ENCODE measurements at places on chromosomes 2 and 18.

DNA sequence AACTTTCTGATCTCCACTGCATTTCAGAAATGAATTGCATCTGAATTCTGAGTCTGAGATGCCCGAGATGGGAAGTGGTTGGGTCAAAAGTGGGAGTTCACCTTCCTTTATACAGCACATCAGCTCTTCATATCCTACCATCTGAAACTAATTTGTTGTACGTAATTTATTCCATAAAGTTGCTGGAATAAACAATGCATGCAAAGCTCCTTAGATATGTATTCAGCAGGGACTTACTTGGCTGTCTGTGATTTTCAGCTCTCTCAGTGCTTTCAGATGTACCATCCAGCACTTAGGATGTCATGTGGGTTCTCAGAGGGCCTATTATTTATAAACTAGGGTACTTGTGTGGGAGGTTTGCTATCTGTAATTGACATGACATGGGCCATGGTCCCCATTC is 46.9 kb upstream of the EFEMP1 start:
- no peak for DNase-seq

DNA sequence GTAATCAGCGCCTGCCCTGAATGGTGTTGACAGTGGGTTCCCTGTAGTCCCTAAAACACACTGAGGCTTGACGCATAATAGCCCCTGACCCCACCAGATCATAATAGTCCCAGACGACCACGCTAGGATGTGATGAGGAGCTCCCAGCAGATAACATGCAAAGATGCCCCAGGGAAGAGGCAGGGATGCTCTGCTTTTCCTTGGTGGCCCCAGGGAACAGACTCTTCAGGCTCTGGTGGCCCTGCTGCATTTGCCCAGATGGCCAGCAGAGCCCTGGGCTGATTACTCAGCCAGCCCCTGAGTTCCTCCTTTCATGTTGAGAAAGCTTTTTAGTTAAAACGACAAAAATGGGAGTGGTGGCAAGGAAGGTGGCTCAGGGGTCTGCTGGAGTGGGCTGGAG is 5.9 kb upstream of the NCKAP5 start:
- no peak for DNase-seq

GRCh38 chr2:203071148-203071547 is 56.5 kb downstream of the NBEAL1 start:
- DNase-seq = no peak

DNA sequence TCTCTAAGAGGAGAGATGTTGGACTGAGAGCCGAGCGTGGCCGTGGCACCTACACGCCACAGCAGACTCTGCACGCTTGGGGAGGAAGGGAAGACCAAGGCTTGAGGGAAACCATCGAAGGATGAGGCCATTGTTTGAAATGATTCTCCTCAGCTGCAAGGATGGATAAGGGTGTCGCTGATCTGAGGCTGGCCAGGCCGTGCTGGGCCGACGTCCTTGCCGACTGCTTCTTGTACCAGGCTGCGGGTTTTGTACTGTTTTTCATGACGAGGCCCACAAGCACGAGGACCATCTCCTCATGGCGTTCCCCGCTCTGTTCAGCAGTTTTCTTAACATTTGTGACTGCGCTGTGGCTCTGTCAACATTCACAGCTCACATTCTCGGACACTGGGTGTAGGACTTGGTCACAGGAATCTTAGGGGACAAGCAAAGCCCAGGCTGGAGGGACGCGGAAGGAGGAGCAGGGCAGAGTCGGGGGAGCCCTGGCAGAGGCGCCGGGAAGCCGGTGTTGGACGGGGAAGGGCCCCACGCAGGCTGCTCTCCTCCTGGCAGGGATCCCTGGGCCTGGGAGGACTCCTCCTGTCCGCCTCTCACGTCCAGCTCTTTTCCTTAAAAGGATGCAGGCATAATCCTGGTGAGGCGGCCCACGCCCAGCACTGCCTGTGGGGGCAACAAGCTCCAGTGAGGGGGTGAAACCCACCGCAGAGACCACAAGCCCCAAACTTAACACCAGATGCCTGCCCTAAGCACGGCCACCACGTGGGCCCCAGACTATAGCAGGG is 259.0 kb upstream of the SALL3 start:
- DNase-seq = peak; percentile 68

DNA sequence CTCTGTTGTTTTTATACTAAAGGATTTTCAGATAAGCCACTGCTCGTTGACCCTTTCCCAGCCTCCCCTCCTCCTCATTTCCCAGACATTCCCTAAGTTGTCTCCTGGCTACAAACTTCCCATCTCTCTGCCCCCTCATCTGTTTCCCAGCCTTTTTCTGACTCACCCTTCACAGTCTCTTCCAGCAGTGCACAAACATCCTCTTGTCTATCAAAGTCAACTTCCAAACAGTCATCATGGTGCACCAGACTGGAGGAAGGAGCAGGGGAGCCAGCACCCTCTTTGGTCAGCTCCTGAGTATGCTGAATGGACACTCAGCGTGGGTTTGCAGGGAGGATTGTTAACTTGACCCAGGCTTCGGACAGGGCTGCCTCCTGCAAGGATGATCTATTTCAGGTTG is 26.6 kb upstream of the SPRED2 start:
- no peak for DNase-seq

GRCh38 chr2:7191932-7192331 is 274.7 kb downstream of the RNF144A start:
- DNase-seq = peak; percentile 27

GRCh38 chr2:29782549-29783458 is 138.6 kb downstream of the ALK start:
- no peak for DNase-seq

DNA sequence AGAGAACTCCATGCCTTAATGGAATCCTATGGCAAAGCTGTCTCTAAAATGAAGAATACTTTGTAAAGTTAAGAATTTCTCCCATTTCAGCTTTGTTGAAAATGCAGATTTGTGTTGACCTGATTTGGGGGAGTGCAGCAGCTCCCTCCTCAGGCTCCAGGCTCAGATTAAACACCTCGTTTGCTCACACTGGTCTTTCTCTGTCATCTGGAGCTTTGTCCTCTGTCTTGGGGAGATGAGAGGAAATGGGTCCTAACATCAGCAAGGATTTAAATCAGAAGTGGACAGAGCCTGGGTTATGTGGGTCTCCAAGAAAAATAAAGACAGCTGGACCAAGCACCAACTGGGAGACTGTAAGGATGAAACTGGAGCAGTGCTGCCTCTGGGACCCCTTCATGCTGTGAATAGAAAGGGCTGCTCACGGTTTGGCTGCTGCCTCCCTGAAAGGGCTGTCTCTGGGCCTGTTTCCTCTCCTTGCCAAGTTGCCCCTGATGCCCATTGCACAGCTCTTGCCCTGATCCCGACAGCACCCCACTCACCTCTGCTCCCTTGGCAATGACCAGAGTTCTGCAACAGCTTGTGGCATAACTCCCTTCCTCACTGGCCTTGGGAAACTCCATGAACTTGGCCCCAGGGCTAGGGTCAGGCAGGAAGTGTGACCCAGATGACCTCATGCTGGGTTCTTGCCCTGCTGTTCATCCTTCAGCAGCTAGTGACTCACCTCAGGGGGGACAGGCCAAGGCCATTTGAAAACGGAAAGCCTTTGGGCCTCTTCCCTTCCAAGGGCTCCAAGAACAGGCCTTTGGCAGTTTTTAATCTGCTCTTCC is 197.2 kb downstream of the CYP26B1 start:
- no peak for DNase-seq

DNA sequence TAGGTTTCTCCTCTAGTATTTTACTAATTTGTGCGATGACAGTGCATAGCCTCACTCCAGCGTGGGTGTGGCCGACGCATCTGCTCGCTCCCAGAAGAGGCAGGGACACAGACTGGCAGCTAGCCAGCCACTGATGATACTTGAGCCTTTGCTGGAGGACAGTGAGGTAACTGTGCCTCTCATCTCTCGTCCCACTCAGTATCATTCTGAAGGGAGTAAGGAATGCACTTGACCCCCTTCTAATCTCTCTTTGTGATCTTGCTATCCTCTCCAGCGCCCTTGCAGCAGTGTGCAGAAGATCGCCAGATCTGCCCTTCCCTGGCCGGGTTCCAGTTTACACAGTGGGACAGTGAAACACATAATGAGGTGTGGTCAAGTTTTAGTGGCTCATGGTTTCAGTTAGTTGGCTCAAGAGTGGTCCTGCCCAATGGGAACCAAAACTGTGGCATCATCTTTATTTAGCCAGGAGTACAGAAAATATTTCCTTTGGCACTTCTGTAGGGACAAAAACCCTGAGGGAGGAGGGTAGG is 17.5 kb downstream of the NCAPH start:
- peak; percentile 61 for DNase-seq

DNA sequence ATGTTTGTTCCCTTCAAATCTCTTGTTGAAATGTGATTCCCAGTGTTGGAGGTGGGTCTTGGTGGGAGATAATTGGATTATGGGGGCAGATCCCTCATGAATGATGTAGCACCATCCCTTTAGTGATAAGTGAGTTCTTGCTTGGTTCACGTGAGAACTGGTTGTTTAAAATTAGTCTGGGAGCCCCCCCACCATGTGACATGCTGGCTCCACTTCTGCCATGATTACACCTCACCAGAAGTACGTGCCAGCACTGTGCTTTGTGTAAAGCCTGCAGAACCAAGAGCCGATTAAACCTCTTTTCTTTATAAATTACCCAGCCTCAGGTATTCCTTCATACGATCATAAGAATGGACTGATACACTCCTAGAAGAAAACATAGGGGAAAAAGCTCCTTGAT is 10.1 kb downstream of the ABI2 start:
- DNase-seq = no peak

DNA sequence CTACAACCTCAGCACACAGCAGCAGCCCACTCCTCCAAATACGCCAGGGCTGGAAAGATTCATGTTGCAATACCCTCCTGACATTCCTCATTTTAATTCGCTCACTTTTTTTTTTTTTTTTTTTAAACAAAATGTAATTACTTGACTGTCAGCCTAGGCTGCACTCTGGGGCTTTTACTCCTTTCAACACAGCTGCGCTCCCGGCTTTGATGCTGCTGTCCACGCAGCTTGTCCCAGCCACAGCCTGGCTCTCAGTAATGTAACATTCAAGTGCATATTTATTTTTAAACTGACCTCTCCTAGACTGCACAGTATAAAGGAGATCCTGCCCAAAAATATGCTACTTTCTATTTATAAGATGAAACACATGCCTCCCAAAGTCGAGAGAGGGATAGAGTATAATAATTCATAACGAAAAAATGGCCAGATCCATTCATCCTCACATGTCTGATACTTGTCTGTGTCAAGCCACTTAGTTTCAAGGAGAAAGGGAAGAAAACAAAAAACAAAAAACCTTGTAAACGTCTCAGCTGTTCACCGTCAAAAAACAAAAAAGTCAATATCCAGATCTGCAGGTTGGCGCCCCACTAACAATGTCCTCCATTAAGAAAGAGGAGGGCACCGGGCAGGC is 949 bp downstream of the CDC42EP3 start:
- no peak for DNase-seq

- no peak for DNase-seq
These were observed 7.1 kb upstream of the AGFG1 start for GRCh38 chr2:227464851-227465250.

DNA sequence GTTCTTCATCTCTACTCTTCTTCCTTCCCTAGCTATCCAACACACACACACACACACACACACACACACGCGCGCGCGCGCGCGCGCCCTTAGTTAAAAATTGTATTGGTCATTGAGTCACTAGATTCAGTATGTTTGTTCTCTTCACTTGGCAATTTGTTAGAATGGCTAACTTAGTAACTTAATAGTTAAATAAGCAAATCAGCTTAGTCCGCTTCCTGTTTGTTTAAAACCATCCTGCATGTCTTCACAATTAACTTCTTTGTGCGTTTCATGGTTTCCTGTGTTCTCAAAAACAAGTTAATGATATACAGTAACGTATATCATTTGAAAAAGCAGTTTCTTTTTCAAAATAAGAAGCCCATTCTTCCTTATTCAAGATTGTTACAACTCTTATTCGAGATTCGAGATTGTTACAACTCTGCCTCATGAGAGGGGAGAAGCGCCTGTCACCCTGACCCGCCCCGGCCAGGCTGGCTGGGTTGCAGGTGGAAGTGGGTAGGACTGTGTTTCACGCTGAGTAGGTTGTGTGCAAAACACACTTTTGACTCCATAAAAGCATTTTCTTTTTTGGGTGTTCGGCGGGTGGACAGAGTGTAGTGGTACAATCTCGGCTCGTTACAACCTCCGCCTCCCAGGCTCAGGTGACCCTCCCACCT is 9.5 kb upstream of the CNNM3 start:
- no peak for DNase-seq

DNA sequence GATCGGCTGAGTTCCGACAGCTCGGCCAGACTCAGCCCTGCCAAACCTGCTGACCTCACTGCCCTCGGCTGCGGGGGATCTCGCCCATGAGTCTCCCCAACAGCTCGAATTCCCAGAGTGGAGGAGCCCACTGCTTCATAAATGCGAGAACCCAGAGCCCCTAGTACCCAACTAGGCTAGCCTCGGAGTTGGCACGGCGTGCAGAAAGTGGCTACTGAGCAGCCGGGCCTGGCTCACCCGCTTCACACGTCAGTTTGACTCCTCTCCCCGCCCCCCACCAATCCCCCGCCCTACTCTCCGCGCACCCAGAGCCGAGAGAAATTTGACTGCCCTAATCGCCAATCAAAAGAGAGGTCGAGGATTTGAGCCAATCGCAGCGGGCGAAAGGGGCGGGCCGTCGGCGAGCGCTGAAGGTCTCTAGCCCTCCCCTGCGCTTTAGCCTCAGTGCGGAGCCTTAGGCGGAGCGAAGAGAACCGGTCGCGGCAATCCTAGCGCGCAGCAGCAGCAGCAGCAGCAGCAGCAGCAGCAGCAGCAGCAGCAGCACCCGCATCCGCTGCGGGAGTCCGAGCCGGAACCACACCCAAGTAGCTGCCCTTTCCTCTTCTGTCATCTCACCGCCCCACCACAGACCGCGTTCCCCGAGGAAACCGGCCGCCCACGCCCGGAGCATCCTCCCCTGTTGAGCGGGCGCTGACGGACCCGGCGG is at the start of gene GLS:
Gene GLS, plus strand, starts transcription at position 444 of the 706 bp plus-strand sequence. CDS start 264 bp downstream, outside the sequence.
- peak; percentile 99 for DNase-seq

GRCh38 chr2:22450831-22451230 is 934.1 kb upstream of the KLHL29 start:
- no peak for DNase-seq

DNA sequence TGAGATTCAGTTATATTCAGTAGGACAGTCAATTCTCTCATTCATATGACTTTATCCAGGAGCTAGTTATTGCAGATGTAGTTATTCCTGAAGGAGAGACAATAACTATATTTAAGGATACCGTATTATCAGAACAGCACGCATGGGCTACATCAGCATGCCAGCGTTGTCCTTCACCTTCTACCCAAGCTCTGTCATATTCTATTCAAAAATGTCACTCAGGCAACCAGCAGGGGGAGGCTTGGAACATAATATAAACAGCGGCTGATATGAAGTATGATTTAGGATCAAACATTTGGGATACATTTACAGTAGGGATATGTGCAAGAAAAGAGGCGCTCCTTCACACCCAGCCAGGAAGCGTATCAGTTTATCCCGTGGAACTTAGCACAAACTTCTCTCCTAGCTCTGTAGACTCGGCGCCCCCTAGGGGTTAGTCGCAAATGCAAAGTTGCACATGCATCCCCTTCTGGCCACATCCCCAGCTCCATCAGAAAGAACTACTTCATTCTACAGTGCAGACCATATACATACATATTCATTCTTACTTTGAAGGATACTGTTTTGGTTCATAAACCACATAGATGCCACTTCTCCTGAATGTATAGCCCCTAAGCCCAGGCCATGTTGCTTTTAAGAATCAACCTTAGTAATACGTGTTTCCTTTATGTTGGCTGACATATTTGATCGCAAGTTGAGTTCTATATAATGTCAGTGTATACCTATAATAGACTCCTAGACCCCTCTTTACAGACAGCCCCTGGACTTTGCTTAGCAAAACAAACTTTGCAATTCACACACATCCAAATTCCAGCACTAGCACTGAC is 759.4 kb downstream of the ADCYAP1 start:
- DNase-seq = peak; percentile 20

Measured in right hindlimb (tissue), 1 donor.